ENCODE measurements at places on chromosomes 4 and X.

DNA sequence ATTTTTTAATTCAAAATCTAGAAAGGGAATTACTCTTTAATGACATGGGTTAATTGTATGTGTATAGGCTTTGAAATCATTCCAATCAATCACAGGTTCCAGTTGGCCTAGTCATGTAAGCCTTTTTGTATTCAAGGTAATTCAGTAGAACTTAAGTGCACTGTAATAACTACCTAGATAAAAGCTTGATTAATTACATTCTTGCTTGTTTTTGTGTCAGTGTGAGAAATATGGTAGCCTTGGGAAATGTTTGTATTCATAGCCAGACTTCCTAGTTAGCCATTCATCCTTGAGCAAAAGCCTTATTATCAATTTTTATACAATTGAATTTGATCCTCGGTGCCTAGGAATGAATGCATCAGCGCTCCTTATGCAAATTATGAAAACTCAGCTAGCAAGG is 33.5 kb downstream of the TKTL2 start:
- DNase-seq = no peak

DNA sequence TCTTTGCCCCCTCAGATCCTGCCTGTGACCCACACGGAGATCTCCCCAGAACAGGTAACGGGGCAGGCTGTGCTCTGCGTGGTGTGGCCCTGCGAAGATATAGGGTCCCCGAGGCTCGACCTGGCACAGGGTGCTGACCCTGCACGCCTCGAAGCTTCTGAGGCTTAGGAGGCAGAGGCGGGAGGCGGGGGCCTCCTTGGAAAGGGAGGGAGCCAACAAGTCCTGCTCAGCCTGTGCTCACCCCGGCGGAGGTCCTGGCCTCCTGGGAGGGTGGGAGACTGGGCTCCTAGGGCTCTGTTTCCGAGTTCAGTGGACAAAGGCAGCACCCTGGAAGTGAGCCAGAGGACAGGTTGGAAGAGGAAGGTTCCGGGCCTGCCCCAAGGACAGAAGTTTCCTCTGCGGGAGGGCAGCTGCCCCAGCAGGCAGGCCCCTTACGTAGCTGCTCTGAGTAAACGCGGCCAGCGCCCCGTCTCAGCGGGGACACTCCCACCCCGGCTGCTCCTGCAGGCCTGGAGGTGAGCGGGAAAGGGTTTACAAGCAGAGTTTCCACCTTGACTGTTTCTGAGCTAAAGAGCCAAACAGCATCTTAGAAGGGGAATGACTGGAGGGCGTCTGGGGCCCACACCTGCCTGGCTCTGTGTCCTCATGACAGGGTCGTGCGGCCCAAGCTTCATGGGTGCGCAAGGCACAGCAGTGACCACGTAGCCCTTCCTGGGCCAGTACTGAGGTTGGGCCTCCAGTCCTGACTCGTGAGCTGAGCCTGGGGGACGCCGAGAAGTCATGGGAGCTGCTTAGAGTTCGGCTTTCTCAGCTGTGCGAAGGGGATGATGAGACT is 16.1 kb downstream of the TMEM175 start:
- no peak for DNase-seq

DNA sequence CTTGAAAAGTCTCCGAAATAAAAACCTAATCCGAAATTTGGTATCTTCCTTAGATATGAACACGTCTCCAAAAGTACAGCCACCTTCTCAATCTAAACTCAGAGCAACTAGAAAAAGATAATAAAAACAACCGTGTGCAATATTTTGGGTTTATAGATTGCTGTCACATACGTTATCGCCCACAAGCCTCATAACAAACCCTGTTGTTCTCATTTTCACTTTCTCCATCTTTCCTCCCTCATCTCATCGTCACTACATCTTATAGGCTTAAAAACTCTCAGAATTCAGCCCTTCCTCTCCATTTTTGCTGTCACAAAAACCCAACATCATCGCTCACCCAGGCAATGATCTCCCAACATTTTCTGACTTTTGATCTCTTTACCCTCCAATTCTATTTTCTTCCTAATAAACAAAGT is 448 bp upstream of the SCFD2 start:
- no peak for DNase-seq

- DNase-seq = peak; percentile 26
Observed at GRCh38 chr4:138182838-138183426, 59.2 kb downstream of the SLC7A11 start.

DNA sequence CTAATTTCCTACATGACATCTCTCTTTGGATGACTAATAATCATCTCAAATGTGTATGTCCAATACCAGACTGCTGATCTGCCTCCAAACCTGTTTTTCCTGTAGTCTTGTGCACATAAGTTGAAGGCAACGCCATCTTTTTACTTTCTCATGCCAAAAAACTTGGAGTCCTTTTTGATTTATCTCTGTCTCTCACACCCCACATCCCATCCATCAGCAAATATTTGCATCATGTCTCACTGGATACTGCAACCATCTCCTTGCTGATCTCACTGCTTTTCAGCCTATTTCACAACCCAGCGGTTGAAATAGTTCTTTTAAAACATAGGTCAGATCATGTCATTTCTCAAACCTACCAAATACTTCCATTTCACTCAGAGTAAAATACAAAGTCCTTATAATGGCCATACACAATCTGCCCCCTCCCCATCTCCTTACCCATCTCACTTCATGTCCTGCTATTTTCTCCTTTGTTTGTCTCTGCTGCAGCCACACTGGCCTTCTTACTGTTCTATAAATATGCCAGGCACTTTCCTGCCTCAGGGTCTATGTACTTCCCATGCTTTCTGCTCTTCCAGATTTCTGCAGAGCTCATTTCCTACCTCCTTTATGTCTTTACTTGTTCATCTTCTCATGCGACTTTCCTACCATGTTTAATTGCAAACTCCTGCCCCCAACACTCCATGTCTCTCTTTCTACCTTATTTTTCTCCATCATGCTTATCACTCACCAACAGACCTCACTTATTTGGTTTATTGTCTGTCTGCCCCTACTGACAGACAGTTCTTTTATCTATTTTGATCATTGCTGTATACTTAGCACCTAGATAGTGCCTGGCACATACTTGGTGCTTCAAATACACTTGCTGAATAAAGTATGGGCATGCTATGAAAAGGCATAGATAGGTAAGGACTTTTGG is 98.8 kb downstream of the ANXA3 start:
- DNase-seq = peak; percentile 58

DNA sequence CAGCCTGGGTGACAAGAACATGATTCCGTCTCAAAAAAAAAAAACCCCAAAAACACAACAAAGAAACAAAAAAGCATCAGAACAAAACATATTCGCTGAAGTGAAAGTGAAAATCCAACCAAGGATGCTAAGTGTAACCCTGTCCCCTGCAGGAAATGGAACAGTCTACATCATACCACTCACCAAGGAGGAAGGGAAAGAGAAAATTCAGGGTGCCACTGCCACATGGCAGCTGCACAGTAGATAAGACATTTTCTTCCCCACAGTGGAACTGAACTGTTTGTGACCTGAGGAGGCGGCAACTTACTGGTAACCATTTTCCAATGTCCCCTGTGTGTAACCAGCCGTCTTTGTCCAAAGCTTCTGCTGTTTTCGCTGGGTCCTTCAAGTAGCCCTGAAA is 28.2 kb upstream of the CENPU start:
- DNase-seq = no peak

- no peak for DNase-seq
Observed at GRCh38 chrX:73930300-73930699, 367.3 kb downstream of the CHIC1 start.

DNA sequence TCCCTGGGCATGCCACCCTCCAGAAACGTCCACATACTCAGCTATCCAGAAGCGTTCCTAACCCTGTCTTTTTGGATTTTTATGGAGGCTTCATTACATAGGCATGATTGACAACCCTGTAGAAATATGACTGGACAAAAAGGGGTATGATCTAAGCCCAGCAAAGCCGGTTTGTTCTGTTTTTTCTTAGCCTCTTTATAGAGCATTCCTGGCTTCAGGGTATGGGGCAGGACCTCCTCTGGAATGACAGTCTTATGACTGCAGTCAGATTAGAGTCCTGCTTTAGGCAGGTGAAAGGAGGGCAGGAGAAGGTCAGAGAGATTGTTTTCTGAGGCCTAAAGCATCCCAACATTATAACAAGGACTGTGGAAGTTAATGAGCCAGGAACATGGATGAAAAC is 137.4 kb downstream of the DCLK2 start:
- DNase-seq = no peak

DNA sequence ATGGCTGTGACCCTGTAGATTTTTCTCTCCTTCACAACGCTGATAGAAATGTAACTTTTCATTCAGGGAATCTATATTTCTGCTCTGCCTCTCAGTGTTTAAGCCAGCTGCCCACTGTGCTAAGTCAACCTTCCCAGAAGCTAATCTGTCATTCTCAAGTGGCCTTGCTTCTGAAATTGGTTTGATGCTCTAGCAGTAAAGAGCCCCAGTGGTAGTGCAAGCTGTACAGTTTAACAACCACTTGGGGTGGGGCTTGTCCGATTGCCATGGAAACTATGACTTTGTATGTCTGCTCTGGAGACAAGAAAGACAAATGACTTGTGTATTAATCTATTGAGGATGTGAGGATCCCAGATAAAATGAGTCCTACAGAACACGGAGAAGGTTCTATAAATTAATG is 620.9 kb upstream of the GALNT7 start:
- DNase-seq = no peak

DNA sequence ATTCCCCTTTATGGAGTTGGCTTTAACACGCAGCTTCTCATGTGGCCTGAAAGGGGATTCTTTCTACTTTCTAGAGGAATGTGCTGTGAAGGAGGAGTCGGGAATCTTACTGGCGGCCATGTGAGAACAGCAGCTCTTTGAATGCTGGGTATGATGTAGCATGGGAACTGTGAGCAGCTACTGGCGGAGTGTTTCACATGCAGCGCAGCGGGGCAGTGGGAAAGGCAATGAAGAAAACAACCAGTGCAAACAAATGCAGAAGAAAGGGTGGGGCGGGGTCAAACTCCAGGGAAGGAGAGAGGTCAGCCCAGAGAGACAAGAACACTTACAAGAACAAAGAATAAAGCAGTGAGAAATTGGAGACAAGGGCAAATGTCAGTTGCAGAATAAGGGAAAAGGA is 363.8 kb upstream of the FTHL17 start:
- DNase-seq = no peak

DNA sequence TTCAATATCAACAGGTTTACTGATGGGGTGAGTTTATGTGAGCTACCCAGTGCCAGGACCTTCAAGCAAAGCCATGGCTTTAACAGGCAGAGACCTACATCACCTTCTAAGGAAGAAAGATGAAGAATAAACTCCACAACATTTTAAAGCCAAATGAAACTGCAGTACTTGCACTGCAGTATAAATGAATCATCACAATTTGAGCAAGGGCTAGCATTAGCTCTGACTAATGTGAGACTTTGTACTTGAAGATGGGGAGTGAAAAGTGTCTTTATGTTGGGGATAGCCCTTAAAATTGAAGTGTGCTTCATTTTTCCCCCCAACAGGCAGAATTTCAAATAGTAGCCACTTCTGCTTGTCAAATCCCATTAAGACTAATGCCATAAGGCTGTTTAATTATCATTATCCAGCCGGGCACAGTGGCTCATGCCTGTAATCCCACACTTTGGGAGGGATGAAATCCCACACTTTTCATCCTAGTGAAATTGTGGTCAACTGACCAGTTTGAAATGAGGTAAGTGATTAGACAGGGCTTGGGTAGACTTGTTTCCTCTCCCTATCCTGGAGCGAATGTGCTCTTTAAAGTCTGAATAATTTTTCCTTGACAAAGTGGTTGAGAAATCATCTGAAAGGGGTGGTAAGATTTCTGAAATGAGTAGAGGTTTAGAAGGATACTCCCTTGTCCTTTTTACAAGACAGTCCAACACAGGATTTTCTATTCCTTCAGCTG is 27.2 kb upstream of the GPR34 start:
- no peak for DNase-seq

DNA sequence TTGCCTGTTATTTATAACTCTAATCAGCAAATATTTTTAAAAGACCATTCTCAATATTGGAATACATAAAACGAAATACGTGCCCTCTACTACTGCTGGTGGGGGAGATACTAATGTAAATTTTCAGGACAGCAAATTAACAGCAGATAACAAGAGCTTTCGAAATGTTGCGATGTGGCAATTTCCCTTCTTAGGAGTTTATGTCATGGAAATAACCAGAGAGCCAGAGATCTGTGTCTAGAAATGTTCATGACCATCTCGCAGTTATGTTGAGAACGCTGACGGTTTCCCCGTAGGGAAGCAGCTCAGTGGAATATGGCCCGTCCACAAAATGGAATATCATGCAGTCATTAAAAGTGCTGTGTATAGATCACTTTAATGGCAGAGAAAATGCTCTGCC is 238.4 kb upstream of the PSAPL1 start:
- no peak for DNase-seq

DNA sequence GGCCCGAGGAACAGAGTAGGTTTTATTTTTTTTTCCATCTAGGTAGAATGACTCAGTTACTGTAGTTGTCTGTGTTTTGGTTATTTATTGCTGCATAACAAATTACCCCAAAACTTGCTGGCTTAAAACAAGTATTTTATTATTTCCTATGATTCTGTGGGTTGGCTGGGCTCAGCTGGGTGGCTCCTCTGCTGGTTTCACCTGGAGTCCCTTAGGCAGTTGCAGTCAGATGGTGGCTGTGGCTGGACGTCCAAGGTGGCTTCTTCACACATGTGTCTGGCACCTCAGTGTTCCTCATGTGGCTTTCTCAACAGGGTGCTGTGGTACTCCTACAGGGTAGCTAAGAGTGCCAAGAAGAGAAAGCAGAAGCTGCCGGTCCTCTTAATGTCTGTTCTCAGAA is 115.8 kb downstream of the PHEX start:
- no peak for DNase-seq

- DNase-seq = no peak
Observed at GRCh38 chr4:7295197-7295910, 103.0 kb downstream of the SORCS2 start.

GRCh38 chr4:130559268-130559667 is 1463.3 kb downstream of the C4orf33 start:
- no peak for DNase-seq

DNA sequence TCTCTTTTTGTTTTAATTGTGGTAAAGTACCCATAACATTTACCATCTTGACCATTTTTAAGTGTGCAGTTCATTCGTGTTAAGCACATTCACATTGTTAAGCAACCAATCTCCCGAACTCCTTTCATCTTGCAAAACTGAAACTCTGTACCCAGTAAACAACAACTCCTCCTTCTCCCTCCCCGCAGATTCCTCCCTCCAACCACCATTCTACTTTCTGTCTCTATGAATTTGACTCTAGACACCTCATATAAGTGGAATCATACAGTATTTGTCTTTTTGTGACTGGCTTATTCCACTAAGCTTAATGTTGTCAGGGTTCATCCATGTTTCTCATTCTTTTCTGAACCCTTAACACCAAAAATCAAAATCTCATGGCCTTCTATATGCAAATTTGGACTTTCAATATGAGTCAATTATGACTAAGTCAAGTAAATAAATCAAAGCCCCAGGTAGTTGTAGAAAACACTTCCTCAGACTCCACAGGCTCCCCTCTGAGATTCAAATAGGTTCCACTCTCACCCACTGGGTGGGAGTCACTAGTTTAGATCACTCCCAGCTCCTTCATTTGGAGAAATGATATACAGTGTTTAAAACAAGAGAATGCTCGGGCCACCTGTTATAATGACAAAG is 9.8 kb upstream of the RTL5 start:
- DNase-seq = no peak

All from AG04450 (cell line).